Suprapubic skin (tissue), 4 donors: ENCODE measurements at places on chromosomes 5 and 9. TPM values are rescaled to one million over a fixed set of nuclear protein-coding genes. Genes with fewer than 3 reads are reported as not detected.

- DNase-seq, result no peak
Measured at GRCh38 chr9:37410969-37411785, 11.3 kb upstream of the GRHPR start.

GRCh38 chr5:133758641-133759040, 146.3 kb upstream of the FSTL4 start:
- no peak for DNase-seq

The PAIP1 gene
- total RNA-seq, result 69.1 TPM

DNA sequence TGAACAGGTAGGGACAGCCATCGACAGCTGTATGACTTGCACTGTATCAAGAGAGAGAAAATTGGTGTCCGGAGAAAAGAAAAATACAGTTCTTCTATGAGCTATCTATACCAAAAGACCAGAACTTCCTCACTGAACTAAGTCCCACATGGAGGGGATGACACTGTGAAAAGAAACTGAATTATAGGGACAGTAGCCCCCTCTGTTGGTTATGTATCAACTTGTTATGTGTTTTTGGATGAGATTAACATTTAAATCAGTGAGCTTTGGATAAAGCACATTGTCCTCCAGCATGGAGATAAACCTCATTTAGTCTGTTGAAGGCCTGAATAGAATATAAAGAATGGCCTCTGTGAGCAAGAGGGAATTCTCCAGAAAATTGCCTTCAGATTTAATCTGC, 176.6 kb upstream of the SH3GL2 start:
- no peak for DNase-seq

- no peak for DNase-seq
Measured at GRCh38 chr9:75176037-75176436, 87.7 kb downstream of the OSTF1 start.

GRCh38 chr5:61618577-61618976, 286.5 kb downstream of the ZSWIM6 start:
- no peak for DNase-seq

- no peak for DNase-seq
Measured at GRCh38 chr5:33588654-33589372, 148.0 kb downstream of the TARS1 start.

The CD74 gene
- total RNA-seq, result 1,002 TPM

GRCh38 chr9:125748446-125749099, 1.4 kb downstream of the PBX3 start:
- no peak for DNase-seq

The SAXO1 gene
- total RNA-seq, result 0.21 TPM

GRCh38 chr9:124281931-124282371, 24.2 kb downstream of the NEK6 start:
- DNase-seq, result no peak

The CDC20B gene
- not detected for total RNA-seq

GRCh38 chr9:89632192-89632733, 27.5 kb downstream of the GADD45G start:
- no peak for DNase-seq

- no peak for DNase-seq
Measured at GRCh38 chr5:152113401-152113800, 188.8 kb upstream of the GLRA1 start.

DNA sequence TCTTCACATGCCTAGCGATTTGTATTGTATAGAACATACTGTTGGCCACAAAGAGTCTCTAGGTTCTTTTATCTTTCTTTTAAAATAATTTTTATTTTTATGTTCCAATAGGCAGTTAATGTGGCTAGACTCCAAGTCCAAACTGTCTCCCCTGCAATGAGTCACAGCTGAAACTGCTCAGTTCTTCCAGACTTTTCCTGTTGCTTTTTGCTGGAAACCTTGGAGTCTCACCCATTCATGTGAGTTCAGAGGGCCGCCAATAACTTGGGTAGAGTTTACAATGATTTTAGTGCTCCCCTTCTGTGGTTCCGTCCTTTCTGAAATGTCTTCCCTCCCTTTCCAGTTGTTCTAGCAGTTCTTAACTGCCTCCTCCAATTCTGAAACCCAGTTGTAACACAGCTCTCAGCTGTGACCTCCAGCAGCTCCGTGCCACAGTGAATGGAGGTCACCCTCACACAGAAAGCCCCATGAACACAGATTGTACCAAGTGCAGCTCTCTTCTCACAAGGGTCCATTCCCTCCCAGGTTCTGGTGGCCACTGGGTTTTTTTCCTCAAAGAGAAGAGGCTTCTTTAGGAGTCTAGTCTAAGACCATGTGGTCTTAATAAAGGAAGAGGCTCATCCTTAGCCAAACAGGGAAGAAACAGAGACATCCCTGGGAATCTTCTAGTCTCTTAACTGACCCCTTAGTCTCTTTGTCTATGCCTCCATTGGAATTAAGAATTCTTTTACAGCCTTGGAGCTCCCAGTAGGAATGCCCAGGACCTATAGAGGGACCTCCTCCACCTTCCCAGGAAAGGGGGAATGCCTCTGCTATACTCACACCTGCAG, 198.5 kb downstream of the SPOCK1 start:
- no peak for DNase-seq

DNA sequence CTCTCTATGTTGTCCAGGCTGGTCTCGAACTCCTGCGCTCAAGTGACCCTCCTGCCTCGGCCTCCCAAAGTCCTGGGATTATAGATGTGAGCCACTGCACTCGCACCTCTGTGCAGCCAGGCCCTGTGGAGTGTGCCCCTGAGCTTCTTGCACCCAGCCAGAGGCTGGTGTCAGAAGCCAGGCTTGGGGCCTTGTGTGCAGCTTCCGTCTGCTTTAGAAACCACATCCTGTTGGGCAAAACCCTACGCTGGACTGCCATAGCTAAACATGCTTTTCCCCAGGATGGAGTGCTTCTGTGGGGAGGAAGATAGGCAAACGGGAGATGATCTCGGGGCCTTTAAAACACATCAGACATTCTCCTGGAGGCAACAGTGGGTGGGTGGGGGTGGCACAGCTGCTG, 40.1 kb downstream of the PRRT1B start:
- DNase-seq, result peak; percentile 60

The ARHGEF37 gene
- total RNA-seq, result 68.5 TPM

The SLC36A3 gene
- total RNA-seq, result not detected

DNA sequence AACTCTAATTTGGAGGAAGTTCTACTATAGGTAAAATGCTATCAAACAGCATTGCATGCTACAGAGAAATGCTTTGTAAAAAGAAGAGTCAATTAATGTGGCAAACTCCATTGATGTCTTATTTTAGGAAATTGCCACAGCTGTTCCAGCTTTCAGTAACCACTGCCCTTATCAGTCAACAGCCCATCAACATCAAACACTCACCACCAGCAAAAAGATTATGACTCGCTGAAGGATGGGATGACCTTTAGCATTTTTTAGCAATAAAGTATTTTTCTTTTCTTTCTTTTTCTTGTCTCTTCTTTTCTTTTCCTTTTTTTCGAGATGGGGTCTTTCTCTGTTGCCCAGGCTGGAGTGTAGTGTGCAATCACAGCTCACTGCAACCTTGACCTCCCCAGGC, 26.0 kb downstream of the CRHBP start:
- DNase-seq, result no peak
